ENCODE measurements at places on chromosomes 5 and 9.

DNA sequence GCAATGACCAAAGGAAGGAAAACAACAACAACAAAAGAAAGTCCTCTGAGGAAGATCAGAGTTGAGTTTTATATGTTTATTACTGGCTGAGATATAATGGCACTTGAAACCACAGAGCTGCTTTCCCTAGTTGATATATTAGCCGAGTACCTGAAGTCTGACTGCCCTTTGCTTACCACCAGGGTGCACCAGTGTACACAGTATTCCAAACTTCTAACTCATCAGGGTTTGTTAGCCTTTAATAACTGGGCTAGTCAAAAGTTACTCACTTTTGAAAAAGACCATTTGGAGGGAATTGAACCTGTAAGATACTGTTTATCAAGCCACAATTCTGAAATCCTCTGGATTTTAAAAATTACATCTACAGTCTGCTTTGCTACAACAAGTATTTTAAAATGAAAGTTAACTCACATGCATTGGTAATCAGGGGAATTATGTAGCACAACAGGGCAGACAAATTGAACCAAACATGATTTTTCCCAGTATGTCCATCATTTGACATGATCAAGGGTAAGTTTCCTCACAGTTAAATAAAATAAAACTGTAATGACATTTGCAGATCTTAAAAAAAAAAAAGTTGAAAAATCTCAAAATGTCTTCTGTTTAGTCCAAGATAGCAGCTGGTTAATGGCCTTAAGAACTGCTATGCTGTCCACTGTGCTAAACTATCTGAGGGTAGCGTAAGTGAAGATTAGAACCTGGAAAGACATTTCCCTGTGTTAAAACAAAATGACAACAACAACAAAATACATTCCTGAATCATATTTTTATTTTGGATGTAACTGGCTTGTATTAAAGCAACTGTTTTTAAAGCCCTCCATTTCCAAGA is 57.3 kb upstream of the C6 start:
- DNase-seq = peak; percentile 64

- DNase-seq = no peak
These were observed 66.1 kb downstream of the PAPPA start for GRCh38 chr9:116219686-116220085.

DNA sequence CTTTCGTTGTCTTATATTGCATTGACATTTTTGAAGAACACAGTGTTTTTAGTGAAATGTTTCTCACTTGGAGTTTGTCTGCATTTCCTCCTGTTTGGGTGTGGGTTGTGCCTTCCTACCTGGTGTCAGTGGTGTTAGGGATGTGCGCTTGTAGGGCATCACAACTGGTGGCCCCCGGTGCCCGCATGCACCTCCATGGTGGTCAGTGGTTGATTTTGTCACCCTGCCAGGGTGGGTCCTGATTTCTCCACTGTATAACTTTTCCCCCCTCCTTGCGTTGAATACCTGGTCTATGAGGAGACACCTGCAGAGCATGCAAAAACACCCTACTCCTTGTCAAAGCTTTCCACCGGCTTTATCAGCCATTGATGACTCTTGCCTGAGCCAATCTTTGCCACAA is 132.9 kb downstream of the BARX1 start:
- DNase-seq = no peak

DNA sequence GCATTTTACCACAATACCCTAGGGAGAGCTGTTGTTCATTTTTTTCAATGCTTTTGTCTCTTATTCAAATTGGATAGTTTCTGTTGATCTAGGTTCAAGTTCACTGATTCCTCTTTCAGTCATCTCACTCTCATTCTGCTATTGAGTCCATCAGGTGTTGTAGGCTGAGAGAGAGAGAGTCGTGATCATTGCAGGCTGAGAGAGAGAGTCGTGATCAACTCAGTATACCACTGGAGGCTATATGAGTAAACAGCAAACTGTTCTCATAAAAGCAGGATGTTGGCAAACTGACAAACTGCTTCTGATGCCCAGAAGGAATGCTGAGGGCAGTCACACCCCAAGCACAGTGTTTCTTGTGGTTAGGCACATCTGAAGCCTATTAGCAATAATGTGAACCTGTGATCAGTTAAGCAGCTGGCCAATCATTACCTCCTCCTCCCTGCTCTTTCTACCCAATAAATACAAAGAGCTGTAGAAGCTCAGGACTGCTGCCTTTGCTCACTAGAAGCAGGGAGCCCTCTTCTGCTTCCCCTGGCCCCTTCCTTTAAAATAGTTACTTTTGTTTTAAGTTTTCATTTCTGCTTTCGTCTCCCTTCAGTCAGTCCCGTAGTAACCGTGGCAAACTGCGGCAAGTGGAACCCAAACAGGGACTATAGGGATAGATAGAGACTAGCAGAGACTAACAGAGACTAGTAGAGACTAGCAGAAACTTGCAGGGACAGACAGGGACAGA is 476.1 kb upstream of the ACO1 start:
- no peak for DNase-seq

GRCh38 chr5:116423141-116423540 is 151.5 kb downstream of the SEMA6A start:
- DNase-seq = no peak

DNA sequence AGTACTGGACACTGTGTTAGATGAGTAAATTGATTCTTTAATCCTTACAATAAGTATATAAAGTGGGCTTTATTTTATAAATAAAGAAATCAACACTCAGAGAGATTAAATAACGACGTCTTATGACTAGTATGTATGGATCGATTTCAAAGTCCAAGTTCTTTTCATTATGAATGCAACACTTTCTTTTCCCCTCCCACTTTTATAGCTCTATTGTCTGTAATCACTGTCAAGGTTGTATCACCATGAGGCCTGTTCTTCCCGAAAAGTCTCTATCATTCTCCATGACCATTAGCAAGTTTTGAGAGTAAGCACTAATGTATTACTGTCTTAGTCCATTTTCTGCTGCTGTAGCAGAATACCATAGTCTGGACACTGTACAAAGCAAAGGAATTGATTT is 228.4 kb downstream of the TLR4 start:
- no peak for DNase-seq

GRCh38 chr9:4269872-4270271 is 30.0 kb downstream of the GLIS3 start:
- DNase-seq = no peak

DNA sequence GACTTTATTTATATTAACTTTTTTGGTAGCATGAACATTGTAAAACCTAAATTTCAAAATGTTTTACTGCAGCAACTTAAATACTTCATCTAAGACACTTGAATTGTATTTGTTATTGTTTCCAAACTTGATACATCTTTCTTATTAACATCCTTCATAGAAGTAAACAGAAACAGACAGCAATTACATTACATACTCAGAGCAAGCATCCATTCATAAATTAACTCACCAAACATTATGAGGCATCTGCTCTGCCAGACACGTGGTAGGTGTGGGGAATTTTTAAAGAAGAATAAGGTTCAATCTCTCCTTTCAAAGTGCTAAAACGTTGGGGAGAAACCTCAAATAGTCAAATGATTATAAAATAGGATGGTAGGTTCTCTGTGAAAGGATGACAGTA is 130.8 kb downstream of the MUSK start:
- no peak for DNase-seq

DNA sequence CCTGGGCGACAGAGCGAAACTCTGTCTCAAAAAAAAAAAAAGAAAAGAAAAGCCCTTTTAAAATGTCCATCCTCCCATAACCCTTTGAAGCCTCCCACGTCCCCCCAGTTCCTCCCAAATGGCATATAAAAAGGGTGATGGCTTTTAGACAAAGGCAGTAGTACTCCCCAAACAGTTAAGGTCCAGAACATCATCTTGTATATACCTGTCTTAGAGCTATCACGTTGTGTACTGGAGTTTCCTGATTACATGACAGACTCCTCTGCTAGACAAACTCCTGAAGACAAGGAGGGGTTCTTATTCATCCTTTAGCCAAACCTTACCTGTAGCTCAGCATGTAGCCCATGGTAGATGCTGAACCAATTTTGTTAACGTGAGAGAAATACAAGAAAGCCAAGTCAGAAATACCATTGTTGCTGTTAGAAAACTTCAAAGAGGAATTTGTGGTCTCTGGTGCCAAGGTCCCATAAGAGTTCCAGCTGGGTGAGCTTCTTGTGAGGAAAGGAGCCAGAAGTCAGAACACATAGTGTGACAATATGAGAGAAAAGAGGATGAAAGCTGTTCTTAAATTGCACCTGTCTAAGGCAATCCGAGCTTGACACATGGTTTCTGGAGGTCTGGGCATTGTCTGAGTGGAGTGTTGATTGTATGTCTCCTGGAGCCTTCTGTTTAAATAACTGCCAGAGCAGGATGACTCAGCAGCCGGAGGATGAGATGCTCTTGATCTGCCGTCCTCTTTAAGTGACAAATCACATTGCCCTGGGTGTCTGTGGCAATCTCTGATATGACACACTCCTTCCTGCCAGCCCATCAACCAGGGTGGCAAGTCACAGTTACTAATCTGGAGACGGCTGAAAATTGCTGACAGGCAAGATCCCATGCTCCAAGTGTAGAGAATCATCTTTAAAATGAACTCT is 69.1 kb downstream of the ARRDC3 start:
- peak; percentile 44 for DNase-seq

- DNase-seq = no peak
These were observed 136.7 kb downstream of the BOD1 start for GRCh38 chr5:173479711-173480110.

DNA sequence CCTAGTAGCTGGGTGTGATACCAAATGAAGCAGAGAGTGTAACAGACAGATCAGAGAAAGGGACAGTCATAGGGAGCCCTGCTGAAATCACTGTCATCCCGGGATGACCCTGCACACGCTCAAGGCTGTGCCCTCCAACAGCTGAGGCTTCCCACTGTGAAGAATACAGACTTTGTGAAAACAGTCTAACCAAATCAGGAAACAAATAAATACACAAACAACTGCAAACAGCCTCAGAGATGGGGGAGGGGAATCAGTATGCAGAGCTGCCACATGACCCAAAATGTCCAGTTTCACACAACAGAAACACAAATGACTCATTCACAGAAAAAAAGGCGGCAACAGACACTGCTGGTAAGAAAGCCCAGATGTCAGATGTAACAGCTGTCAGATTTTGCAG is 101.9 kb downstream of the ADAMTS2 start:
- DNase-seq = peak; percentile 40

- DNase-seq = no peak
These were observed 100.9 kb downstream of the SMARCA2 start for GRCh38 chr9:2116073-2116472.

GRCh38 chr9:127878652-127879390 is 1.3 kb upstream of the AK1 start:
- DNase-seq = no peak

- no peak for DNase-seq
These were observed 45.7 kb downstream of the PLAC8L1 start for GRCh38 chr5:146059460-146060220.

DNA sequence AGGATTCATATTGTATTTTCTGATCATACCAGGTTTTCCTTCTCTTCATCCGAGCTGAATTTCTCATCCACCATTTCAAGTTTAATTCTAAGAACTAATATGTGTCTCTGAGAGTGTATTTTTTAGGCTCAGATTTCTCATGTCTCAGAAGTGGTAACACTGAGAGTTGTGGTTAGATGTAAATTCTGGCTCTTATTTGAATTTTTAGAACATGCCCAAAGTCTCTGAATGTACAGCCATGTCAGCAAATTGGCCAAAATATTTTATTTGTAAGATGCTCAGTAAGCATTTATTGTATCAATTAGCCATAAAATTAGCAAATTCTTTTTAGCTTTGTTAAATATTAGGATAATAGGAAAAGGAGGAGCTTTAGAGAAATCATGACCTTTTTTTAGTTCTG is 16.6 kb downstream of the SV2C start:
- no peak for DNase-seq

GRCh38 chr9:92327283-92327850 is 1.6 kb downstream of the CENPP start:
- DNase-seq = no peak

DNA sequence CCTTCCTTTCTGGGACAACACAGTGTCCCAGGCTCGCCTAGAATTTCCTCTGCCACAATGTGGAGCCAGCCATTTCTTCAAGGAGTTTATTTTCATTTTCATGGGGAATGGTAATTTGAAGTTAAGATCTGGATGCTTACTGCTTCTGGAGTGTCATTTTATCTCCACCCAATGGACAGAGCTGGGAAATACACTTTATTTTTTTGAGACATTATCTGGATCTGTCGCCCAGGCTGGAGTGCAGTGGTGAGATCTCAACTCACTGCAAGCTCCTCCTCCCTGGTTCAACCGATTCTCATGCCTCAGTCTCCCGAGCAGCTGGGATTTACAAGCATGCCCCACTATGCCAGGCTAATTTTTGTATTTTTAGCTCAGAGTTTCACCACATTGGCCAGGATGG is 12.7 kb upstream of the THG1L start:
- peak; percentile 9 for DNase-seq

GRCh38 chr5:1633605-1634336 is 110.0 kb upstream of the LPCAT1 start:
- peak; percentile 80 for DNase-seq

DNA sequence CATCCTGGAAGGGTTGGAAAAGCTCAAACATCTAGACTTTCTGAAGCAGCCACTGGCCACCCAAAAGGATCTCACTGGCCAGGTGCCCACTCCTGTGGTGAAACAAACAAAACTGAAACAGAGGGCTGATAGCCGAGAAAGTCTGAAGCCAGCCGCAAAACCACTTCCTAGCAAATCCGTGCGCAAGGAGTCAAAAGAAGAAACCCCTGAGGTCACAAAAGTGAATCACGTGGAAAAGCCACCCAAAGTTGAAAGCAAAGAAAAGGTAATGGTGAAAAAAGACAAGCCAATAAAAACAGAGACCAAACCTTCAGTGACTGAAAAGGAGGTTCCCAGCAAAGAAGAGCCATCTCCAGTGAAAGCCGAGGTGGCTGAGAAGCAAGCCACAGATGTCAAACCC is 87.6 kb downstream of the MAP1B start:
- DNase-seq = no peak

GRCh38 chr9:2448193-2448738 is 173.3 kb upstream of the VLDLR start:
- DNase-seq = no peak

GRCh38 chr9:19108038-19108437 is 5.3 kb upstream of the HAUS6 start:
- no peak for DNase-seq

DNA sequence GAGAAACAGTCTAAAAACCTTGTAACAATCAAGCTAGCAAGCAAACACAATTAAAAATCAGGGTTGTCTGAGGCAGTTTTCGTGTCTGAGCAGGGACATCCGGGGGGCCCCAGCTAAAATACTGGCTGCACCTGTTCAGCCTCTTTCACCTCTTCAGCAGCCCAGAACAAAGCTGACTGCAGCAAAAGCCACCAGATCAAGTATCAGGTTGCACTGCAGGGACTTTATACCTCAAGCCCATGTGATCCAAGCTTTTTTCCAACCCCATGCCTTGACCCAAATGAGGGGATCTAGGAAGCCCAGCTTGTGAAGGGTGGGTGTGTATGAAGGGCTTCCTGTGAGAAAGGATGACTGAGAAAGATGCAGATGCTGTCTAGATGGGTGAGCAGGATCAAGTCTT is 133.4 kb downstream of the SEMA6A start:
- no peak for DNase-seq

DNA sequence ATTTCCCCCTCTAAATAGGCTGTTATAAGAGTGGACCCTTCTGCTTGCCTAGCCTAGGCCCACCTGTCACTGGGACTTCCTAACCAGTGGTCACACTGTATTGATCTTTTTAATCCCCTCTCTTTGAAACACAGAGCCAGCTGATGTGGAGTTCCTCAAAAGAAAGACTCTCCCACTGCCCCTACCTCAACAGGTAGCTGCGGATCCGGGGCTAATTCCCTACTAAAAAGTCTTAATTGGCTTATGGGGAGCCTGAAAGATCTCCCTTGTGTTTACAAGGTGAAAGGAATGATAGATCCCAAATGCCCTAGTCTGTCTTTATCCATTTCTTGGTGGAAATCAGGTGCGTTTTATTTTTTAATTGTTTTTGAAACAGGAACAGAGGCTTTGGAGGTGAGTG is 2.0 kb downstream of the NEUROG1 start:
- DNase-seq = no peak
